LHCN-M2 (cell line): ENCODE measurements at places on chromosomes 2 and 18. TPM values are rescaled to one million over a fixed set of nuclear protein-coding genes. Genes with fewer than 3 reads are reported as not detected.

ACTG2 gene
- total RNA-seq = 2.3 and 2.9 TPM in 2 replicates

GRP gene
- total RNA-seq = not detected in 2 replicates

LTBP1 gene
- total RNA-seq = 79.2 and 89.4 TPM in 2 replicates

GRCh38 chr2:207337234-207338219 is 171.8 kb upstream of the KLF7 start:
- DNase-seq = peak; percentile 54

DNA sequence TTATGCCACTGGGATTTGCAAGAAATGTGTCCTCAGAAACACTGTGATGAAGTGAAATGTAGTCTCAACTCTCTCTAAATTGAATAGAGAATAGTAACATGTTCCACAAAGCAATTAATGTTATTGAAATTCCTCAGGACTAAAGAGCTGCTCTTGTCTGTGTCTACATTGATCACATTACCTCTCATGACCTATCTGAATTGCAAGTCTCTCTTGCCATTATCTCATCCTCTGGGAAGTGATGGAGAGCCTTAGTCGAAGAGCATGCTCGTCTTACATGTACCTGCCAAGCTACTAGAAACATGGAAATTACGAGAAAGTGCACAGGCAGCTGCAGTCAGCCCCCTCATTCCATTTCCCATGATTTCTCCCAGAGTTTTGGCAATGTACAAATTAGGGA is 561.1 kb upstream of the ZNF804A start:
- DNase-seq = no peak

DNA sequence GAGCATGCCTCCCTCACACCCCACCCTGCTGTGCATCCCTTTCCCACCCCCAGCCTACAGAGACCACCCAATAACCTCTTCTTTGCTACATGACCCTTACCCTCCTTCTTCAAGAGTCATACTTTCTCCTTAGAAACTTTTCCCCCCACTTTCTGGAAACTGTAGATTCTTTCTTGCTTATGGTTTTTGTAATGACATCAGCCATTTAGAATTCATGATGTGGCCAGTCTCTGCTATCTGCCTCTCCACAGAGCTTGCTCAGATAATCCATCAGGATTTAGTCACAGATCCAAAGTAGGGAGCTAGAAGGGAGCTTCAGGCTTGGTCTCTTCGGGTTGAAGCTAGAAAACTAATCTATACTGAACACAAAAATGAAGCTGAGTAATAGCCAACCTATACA is 36.5 kb downstream of the GALM start:
- peak; percentile 81 for DNase-seq

DNA sequence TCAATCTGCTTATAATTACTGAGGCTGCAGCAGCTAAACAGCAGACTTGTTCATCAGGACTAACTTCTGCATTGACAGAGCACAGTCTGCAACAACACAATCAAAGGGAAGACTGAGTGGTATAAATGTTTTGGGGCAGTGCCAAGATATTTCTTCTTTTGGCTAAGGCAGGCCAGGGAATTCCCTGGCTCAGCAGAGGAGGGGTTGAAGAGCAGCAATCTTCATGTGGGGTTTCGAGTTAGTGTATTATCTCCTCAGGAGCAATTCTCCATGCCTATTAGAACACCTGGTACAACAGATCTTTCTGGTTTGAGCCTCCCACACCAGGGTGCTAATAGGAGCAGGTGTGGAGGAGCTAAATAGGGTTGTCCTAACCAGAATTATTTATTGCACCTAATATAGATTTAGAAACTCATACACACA is 103.0 kb upstream of the STK17B start:
- DNase-seq = no peak

- no peak for DNase-seq
Measured at GRCh38 chr2:191622374-191623320, 55.3 kb upstream of the NABP1 start.

- no peak for DNase-seq
Measured at GRCh38 chr2:142668420-142668819, 209.0 kb upstream of the KYNU start.
